ENCODE measurements at places on chromosomes 13 and 19.
A peak's percentile ranks its signal among the peaks of the same experiment; 100 is the strongest.

DNA sequence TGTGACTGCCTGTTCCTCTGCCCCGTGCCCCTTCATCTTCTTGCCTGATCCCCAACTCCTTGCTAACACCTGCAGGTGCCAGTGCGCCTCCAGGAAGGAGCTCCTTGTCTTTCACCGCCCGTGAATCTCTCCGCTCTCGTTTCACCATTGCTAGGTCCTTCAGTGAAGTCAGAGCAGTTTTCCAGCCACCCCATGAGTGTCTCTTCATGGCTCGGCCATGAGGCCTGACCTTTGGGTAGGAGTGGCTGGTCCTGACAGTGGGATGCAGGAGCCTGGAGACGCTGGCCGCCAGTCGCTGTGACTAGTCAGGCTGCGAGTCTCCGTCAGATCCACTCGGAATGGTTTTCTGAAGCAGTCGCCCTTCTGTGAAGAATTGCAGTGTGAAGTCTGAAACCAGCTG is 43.8 kb downstream of the ING1 start:
- no peak overlapping the region for H3K4me3 ChIP-seq
- H3K36me3 ChIP-seq = no peaks in the 10 kb centered on the region
- H3K27me3 ChIP-seq = no peaks in the 10 kb centered on the region
- peaks cover 11% of the 10 kb centered on the region for H3K4me1 ChIP-seq

DNA sequence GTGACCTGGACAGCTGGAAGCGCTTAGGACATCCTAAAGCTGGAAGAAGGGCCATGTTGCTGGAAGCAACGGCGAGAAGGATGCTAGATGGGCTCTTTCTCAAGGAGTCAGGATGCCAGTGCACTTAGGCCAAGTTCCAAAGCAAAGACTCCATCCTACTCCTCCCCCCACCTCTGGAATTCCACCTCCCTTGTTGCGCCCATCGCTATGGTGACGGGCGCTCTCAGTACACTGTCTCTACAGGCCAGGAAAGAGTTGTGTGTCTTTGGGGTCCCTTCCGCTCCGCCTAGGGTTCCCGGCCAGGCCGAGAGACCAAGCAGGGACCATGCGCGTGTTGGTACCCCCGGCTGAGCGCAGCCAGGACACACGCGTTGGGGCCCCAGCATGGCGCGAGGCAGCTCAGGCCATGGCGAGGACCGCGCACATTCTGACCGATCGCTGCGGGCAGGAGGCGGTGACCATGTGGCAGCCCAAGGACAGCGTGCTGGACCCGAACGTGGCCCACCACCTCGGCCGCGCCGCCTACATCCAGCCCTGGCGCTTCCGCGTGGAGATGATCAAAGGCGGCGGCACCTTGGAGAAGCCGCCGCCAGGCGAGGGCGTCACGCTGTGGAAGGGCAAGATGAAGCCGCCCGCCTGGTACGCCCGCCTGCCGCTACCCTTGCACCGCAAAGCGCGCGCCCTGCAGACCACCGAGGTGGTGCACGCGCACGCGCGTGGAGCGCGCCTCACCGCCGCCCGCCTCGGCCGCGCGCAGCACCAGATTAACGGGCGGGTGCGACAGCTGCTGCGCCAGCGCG is 31.0 kb upstream of the SLC1A6 start:
- no peaks in the 10 kb centered on the region for H3K36me3 ChIP-seq
- no peaks in the 10 kb centered on the region for H3K27me3 ChIP-seq
- no peak for DNase-seq
- H3K27ac ChIP-seq = no peak overlapping the region
- H3K4me3 ChIP-seq = no peak overlapping the region

GRCh38 chr13:26400545-26400944 is 146.6 kb downstream of the CDK8 start:
- no peak overlapping the region for H3K27ac ChIP-seq
- peaks cover 10% of the 10 kb centered on the region for H3K36me3 ChIP-seq
- H3K4me3 ChIP-seq = no peak overlapping the region
- H3K27me3 ChIP-seq = no peaks in the 10 kb centered on the region
- H3K4me1 ChIP-seq = no peaks in the 10 kb centered on the region

- DNase-seq = peak; percentile 80
- peaks cover 8% of the 10 kb centered on the region for H3K27me3 ChIP-seq
- no peaks in the 10 kb centered on the region for H3K36me3 ChIP-seq
- H3K4me3 ChIP-seq = no peak overlapping the region
- no peak overlapping the region for H3K27ac ChIP-seq
Measured at GRCh38 chr19:1540365-1540925, 16.6 kb downstream of the PLK5 start.

DNA sequence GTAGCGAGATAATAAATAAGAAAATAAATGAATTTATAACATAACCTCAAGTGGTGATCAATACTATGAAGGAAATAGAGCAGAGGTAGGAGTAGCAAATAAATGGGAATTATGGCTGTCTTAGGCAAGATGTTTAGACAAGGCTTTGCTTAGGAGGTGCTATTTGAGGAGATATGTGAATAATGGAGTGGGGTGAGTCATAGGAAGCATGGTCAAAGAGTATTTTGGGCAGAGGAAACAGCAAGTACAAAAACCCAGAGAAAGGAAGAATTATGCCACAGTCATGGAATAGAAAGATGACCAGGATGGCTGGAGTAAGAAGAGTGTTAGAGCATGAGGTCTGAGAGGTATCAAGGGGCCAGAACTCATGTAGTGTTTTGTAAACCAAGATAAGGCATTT is 33.6 kb upstream of the LPAR6 start:
- H3K4me1 ChIP-seq = peaks cover 29% of the 10 kb centered on the region
- DNase-seq = no peak
- peak overlapping the region; percentile 34 for H3K27ac ChIP-seq
- H3K36me3 ChIP-seq = no peaks in the 10 kb centered on the region
- H3K27me3 ChIP-seq = no peaks in the 10 kb centered on the region
- no peak overlapping the region for H3K4me3 ChIP-seq
